Temporal lobe (tissue), 4 donors: ENCODE measurements at places on chromosomes 3 and 15. TPM values are rescaled to one million over a fixed set of nuclear protein-coding genes. Genes with fewer than 3 reads are reported as not detected.

The LYZL4 gene
- total RNA-seq, result not detected

The SPESP1 gene
- total RNA-seq, result 0.25 TPM

The PSTPIP1 gene
- not detected for total RNA-seq

The CMTM8 gene
- total RNA-seq, result 0.49 TPM

The PODXL2 gene
- total RNA-seq, result 178 TPM

The CYP1A2 gene
- total RNA-seq, result not detected

The AP3B2 gene
- 45.7 TPM for total RNA-seq

The SNX22 gene
- 4.2 TPM for total RNA-seq

The CCDC71 gene
- total RNA-seq, result 13.0 TPM

The FBN1 gene
- total RNA-seq, result 20.9 TPM

The NAA80 gene
- 1.5 TPM for total RNA-seq

The EPHA3 gene
- 105 TPM for total RNA-seq

The SEMA3B gene
- 3.2 TPM for total RNA-seq

The MME gene
- 1.2 TPM for total RNA-seq

The ATOSA gene
- 52.6 TPM for total RNA-seq

The NMNAT3 gene
- total RNA-seq, result 7.4 TPM

The PLS1 gene
- total RNA-seq, result 1.5 TPM

The TRH gene
- total RNA-seq, result 4.4 TPM

The ABHD6 gene
- 21.1 TPM for total RNA-seq

The CFAP100 gene
- 2.5 TPM for total RNA-seq

The ACKR2 gene
- total RNA-seq, result 0.74 TPM

The IQCF5 gene
- not detected for total RNA-seq

The APOD gene
- 7.4 TPM for total RNA-seq

The GOLGA6B gene
- total RNA-seq, result not detected

The PRKCD gene
- 0.98 TPM for total RNA-seq

The HHATL gene
- total RNA-seq, result not detected

The LRRC31 gene
- total RNA-seq, result not detected

The MB21D2 gene
- 45.5 TPM for total RNA-seq

The RLBP1 gene
- total RNA-seq, result 0.98 TPM

The REC114 gene
- not detected for total RNA-seq

The LMAN1L gene
- not detected for total RNA-seq

The CCDC39 gene
- total RNA-seq, result 0.49 TPM

The GPR149 gene
- 1.7 TPM for total RNA-seq

The CXCR6 gene
- not detected for total RNA-seq

The KBTBD12 gene
- total RNA-seq, result 2.0 TPM

The SCG5 gene
- total RNA-seq, result 101 TPM

The UPK1B gene
- under 0.01 TPM for total RNA-seq

The TMEM207 gene
- total RNA-seq, result not detected

The TGFBR2 gene
- 6.4 TPM for total RNA-seq

The CDCP1 gene
- total RNA-seq, result 0.98 TPM

The ANKRD34C gene
- total RNA-seq, result under 0.01 TPM
